ENCODE measurements at places on chromosomes 6 and 20.

DNA sequence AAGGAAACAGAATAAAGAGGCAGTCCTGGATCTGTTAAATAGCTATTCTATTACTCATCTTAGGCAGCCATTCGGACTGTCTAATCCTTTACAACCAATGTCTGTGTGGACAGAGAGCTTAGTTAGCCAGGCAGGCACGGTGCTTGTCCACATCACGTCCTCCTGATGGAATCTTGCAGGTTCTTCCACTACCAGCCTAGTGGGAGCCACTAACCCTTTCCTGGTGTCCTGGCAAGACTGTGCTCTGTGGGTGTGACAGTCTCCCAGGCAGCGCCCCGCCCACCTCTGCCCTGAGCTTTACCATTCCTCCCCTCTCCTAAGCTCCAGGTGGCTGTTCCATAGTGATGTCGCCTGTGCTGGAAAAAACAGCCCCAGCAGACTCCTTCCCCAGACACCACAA lies 78.3 kb upstream of the CLDN20 start:
- no peak for DNase-seq

GRCh38 chr6:148840256-148840655 lies 93.4 kb downstream of the UST start:
- no peak for DNase-seq

DNA sequence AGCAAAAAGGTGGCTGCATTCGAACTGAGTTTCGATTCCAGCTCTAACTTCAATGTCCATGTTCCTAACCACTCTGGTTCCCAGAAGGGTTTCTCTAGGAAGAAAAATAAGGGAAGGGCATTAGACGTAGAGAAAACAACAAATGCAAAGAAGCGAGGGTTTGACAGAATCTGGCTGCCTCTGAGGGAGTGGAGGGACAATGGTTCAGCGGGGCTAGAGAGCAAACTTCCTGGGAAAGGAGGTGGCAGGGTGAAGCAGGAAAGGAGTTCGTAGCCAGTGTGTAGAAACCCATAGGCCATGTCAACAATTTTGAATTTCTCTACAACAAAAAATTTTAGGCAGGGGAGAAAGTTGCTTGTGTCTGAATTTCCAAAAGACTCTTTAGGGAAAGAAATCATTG lies 14.5 kb upstream of the DNAAF9 start:
- DNase-seq: no peak

DNA sequence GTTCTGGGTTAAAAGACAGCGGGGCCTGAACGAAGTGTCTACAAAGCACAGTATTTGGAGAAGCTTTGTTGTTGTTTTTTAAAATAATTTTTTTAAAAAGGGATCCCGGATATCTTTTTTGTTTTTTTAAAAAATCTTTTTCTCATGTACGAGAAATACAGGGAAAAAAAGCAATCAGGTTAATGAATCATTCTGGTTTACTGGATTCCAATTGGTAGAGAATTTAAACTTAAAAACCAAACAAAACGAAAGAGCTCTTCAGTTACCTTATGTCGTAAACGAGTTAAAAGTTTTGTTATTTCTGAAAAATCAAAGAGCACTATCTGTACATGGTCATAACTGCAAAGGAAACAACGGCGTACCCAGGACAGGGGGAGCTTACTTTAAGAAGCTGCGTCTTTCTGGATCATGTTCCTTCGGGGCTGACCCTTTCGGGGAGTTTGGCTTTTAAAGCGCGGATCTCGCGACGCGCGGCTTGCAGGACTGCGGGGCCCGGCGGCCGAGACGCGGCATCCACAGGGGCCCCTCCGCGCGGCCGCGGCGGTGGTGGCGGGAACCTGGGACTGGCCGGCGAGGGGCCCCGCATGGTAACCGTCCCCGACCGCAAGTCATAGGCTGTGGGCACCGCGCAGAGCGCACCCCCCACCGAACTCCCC lies 927 bp downstream of the IL20RA start:
- DNase-seq: no peak

GRCh38 chr6:52352239-52353018 lies 9.5 kb upstream of the PAQR8 start:
- no peak for DNase-seq

DNA sequence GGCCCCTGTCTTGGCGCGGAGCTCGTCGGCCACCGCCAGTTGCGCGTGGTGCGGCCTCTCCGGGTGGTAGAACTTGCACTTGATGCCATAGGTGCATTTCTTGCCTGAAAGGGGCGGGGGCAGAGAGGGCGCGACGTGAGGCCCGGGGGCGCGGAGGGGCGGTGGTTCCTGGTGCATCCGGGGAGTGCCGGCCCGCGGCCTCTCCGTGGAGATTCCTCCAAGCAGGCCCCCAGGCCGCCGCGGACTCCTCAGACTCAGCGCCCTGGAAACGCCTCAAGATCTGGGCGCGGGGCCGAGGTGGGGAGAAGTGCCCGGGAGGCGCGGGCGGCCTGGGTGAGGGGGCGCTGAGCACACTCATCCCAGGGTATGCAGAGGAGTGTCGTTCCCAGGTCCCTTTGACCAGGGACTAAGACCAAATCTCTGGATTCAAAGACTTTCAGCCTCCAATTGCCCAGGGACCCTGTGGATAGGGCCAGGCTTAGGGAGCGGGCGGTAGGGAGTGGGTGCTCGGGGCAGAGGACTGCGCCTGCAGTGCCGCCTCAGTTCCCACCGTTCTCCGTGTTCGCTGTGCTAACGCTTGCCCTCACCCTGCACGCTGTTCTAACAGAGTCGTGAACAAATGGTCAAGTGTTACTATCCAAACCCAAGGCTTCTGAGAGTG lies 33.3 kb downstream of the ZC3H12D start:
- DNase-seq: no peak

DNA sequence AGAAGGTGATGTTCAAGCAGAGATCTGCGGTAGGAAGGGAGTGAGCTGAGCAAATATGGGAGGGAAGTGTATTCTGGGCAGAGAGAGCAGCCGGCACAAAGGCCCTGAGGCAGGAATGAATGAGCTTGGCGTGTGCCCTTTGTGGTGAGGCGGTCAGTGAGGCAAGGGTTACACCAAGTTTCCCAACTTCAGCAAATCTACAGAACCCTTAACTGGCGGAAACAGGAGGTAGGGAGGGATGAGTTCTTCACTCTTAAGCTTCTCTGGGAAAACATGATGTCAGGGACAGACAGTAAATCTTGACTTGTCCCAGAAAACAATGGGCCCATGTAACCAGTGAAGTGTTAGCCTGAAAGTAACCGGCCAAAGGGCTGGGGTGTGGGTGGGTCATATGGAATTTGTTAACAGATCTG lies 97.1 kb upstream of the PTPN1 start:
- no peak for DNase-seq

- DNase-seq: no peak
Observed at GRCh38 chr6:30944051-30944450, 3.3 kb downstream of the MUCL3 start.

DNA sequence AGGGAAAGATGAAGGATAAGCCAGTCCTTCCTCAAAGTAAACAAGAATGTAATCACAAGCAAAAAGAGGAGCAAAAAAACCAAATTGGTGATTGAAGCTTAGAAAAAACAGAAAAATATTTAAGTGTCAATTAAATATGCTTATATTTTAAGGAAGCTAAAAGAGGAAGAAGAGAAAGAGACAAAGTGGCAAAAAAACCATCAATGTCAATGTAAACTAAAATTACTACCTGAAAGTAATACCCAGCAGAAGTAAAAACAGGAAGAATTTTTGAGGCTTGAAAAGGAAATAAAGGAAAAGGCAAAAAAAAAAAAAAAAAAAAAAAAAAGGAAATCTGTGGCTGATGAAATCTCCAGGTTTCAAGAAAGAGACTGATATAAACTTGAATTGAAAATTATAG lies 36.2 kb upstream of the OGFRL1 start:
- DNase-seq: no peak

GRCh38 chr6:3260772-3261517 lies 2.2 kb downstream of the PSMG4 start:
- DNase-seq: no peak

GRCh38 chr6:142940487-142940886 lies 4.5 kb downstream of the HIVEP2 start:
- DNase-seq: no peak

GRCh38 chr6:115832786-115833185 lies 227.9 kb downstream of the FRK start:
- DNase-seq: no peak

DNA sequence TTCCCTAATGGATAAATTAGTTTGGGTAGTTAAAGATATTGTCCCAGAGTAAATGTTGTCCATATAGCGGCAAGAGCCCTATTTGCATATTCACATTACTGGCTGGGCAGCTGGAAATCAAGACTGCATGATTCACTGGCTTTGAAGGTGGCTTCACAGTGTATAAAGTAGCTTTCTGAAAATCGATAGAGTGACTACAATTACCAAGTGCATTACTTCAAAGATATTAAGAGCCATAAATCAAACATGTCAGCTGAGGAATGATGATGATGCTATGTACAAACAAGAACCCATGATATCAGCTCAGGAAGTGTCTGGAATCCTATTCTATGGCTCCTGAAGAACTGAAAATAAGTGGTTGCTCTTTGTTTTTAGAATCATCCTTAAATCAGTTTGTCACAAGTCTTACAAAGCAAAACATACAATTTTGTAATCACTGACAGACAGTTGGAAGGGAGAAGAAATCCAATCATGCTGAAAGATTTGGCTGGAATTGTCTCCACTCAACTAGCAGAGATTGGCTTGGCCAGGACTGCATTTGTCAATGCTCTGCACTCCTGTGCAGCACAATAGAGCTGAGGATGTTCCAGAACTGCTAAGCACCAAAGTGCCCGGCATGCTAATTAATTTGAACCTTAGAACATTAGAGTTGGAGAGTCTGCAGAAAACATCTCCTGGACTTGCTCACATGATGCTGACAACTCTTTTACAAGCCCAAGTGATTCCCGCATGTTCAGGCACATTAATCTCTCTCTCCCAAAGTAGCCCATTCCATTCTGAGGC lies 77.9 kb upstream of the B3GAT2 start:
- no peak for DNase-seq

- DNase-seq: no peak
Observed at GRCh38 chr6:116533233-116533957, 12.1 kb downstream of the TRAPPC3L start.

DNA sequence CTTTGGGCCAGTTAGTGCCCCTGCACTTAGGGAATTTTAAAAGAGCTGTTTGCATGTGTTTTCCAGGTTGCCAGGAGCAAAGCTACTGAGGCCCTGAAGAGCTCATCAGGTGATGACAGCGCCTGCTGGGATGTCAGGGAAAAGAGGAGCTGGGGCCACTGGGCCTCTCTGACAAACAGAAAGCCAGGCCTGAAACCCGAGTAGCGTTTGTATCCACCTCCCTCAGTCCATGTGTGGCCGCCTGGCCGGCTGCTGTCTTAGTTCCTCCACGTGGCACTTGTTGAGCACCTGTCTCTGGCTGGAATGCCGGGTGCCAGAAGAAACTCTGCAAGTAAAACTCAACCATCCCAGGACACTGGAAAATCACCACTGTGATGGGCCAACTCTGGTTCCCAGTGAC lies 601.2 kb downstream of the CDH26 start:
- no peak for DNase-seq

- no peak for DNase-seq
Observed at GRCh38 chr6:151523034-151523433, 29.2 kb downstream of the CCDC170 start.

DNA sequence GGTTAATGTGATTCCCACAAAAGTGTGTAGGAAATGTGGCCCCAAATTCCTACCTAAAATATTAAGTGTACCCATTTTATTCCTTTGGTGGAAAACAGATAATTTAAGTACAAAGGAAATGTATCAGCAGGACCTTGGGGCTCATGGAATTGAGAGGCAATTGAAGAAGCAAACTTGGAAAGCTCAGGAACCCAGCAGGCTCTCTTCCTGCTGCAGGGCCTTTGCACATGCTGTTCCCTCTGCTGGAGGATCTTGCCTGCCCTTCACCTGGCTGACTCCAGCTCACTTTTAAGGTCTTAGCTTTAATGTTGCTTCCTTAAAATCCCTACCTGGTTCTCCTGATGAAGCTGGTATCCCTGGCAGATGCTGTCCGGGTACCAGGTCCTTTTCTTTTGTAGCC lies 9.8 kb upstream of the BLCAP start:
- no peak for DNase-seq

GRCh38 chr6:17220040-17220910 lies 60.9 kb upstream of the RBM24 start:
- DNase-seq: no peak

DNA sequence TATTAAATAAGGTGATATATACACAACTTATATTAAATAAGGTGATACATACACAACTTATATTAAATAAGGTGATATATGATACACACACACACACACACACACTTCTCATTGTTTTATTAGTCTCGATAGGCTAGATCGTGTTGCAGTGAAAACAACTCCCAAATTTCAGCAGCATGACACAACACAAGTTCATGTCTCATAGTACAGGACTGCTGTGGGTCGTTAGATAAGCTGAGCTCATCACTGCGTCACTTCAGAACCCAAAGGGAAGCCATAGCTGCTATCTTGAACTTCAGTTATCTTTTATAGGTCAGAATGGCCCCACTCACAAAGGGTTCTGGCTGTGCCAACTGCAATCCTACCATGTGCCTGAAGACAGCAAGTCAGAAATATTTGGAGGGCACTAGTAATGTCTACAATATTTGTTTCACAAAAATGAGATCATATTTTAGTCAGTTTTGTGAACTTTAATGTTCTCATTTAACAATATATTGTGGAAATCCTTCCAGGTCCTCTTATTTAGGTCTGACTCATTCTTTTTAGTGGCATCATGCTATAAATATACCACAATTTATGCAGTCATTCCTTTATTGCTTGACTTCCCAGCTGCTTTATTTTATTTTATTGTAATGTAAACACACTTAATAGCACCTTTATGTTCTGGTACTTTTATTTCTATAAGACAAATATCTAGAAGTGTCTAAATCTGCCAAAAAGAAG lies 290.2 kb downstream of the PHACTR1 start:
- no peak for DNase-seq

- DNase-seq: peak; percentile 48
Observed at GRCh38 chr20:2101057-2101864, at the start of gene STK35. Gene STK35 (plus strand): TSS chr20:2101827. CDS start chr20:2101882, 55 bp downstream.

- DNase-seq: no peak
Observed at GRCh38 chr6:25006565-25007001, 70.8 kb upstream of the RIPOR2 start.

- DNase-seq: no peak
Observed at GRCh38 chr6:100803264-100804045, 77.7 kb downstream of the ASCC3 start.

- DNase-seq: no peak
Observed at GRCh38 chr6:148273962-148274752, 68.5 kb upstream of the SASH1 start.

GRCh38 chr6:50966532-50966931 lies 147.9 kb downstream of the TFAP2B start:
- DNase-seq: no peak
